ENCODE measurements at places on chromosomes 7 and 10. TPM values are rescaled to one million over a fixed set of nuclear protein-coding genes. Genes with fewer than 3 reads are reported as not detected.

RARRES2 gene
- not detected for total RNA-seq

DNA sequence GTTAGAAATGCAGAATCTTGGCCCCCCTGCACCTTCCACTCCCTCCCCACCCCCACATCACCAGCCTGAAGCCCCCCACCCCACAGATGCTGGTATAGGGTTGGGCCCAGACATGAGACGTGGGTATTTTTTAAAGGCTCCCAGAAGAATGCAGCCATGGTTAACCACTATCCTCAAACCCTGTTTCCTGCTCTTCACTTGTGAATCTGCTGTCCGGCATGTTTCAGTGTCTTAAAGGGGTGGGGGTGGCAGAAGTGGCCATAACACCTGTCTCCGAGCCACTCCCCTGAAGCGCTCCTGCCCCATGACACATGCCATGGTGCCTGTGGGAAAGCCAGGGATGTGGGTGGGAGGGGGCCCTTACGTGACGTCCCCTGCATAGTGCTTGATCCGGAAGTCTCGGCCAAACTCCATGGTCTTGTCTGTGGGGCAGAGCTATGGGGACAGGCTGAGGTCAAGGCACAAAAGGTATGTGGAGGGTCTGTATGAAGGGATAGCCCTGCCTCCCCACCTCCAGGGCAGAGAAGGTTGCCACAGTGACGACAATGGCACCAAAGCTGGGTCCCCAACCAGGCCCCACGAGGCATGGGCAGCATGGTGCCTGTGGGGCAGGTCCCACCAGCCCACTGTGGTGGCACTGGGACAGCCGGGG lies 9.6 kb downstream of the MYO1G start:
- no peak for DNase-seq

DNA sequence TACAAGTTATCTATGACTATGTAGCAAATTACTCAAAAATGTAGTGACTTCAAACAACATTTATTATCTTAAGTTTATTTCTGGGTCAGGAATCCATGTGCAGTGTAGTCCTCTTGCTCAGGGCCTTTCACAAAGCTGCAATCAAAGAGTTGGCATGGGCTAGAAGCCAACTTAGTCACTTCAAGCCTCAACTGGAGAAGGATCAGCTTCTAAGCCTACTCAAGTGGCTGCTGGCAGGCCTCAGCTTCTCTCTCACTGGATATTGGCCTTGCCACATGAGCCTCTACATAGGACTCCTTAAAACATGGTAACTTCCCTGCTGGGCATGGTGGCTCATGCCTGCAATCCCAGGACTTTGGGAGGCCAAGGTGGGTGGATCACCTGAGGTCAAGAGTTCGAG lies 5.0 kb upstream of the NFE2L3 start:
- no peak for DNase-seq

DNA sequence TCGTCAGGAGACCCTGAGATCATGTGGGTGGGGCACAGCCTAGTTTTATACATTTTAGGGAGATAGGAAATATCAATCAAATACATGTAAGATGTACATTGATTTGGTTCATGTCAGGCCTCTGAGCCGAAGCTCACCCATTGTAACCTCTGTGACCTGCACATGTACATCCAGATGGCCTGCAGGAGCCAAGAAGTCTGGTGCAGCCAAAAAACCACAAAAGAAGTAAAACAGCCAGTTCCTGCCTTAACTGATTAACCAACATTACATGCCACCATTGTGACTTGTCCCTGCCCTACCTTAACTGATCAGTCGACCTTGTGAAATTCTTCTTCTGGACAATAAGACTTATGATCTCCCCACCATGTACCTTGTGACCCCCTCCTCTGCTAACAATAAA lies 16.0 kb upstream of the LRRC61 start:
- DNase-seq, result no peak

- no peak for DNase-seq
Observed at GRCh38 chr7:73519867-73520672, 2.0 kb downstream of the BAZ1B start.

- peak; percentile 40 for DNase-seq
Observed at GRCh38 chr7:24981171-24981951, 1.4 kb upstream of the OSBPL3 start.

GBX1 gene
- total RNA-seq, result not detected

DNA sequence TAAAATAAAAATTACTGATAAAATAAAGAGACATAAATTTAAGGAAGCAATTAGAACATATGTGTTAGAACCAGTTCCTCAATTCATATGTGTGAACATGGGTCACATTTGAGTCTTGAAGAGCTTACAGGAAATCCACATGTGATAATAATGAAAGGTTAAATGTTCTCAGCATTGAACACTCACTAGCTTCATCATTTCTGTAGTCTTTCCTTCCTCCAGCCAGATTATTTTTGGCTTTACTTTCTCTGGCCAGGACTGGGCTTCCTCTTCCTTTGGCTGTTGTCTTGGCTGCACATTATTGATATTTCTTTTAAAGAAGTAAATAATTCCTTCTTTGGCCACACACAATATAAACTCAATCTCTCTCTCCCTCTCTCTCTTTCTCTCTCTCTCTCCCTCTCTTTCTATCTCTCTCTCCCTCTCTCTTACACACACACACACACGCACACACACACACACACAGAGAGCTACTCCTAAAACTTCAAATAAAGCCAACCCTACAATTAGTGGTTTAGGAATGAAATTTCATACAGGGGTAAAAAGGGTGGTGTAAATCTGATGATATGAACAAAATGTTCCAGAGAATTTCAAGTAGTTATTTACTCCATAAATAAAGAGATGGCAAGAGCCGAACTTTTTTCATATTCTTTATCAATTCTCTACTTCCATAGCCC lies 171.2 kb downstream of the REEP3 start:
- DNase-seq, result no peak

DNA sequence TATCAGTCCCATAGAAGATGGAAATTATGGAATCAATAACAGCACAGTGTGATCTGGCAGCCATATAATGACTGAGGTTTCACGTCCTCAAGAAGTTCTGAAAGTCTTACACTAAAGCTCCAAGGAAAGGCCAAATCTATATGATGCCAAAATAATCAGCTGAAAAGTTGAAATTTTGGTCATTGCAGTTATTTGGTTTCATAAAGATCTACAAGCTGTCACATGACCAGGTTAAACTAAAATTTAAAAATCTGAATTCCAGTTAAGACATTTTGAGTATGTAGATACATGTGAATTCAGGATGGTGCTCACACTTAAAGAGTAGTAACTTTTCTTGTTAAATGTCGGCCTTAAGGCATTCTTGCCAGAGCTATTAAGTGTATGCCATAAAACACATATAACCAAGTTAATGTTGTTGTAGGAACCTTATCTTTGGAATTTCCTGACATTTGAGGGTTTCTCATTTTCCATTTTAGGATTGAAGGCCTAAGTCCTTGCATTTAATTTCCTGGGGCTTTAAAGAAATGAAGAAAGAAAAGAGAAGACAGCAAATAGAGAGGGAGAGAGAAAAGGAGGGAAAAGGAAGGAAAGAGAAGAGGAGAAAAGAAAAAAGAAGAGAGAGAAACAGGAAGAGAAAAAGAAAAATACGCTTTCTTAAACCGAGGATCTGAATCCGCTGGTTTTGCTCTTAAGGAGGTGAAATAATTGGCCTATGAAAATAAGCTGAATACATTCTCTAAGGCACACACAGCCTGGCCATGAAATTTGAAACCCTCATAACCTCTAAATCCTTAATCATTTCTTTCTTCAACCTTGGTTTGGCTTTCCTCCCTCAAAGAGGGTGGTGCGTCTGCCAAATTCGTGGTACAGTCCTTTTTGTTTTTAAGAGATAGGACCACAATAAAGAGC lies 43.8 kb downstream of the DENND2A start:
- DNase-seq, result no peak

GRCh38 chr7:112726076-112726475 lies 64.1 kb downstream of the TMEM168 start:
- DNase-seq, result no peak

DNA sequence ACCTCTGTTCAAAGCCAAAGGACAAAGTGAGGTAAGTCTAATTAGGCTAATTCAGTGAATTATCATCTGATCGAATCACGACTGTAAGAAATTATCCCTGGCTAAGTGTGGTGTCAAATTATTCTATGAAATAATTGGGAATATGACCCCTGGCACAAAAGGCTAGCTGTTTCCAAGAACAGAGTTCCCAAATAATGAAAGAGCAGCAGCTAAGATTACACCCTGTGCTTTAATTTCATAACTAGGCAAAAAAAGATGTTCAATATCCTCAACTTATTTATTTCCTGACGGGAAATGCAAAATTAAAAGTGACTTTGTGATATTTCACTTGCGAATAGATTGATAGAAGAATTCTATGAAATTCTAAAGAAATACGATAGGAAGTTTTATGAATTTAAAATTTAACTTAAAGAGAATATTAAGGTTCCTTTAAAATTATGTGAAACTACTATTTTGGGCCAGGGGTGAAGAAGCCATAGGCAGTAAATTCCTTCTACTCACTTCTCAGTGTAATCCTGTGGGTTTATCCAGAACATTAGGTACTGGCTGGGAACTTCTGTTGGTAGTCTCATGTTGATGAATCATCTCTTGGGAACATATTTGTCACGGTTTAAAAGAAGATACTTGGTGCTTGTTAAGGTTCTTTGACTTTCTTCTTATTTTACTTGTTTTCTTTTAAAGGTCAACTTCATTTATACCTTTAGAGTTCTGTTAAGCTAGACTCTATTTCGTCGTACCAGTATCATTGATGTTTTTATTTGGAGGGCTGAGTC lies 148.5 kb downstream of the POLR1F start:
- DNase-seq, result no peak

DNA sequence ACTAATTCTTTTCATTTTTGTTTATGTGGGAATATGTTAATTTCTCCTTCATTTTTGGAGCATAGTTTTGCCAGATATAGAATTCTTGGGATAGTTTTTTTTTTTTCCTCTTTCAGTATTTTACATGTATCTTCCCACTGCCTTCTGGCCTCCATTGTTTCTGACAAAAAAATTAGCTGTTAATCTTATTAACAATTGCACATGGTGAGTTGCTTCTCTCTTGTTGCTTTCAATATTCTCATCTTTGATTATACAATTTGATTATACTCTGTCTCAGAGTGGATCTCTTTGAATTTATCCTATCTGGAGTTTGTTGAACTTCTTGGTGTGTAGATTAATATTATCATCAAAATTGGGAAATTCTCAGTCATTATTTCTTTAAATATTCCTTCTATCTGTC lies 41.4 kb upstream of the HABP2 start:
- no peak for DNase-seq

DNA sequence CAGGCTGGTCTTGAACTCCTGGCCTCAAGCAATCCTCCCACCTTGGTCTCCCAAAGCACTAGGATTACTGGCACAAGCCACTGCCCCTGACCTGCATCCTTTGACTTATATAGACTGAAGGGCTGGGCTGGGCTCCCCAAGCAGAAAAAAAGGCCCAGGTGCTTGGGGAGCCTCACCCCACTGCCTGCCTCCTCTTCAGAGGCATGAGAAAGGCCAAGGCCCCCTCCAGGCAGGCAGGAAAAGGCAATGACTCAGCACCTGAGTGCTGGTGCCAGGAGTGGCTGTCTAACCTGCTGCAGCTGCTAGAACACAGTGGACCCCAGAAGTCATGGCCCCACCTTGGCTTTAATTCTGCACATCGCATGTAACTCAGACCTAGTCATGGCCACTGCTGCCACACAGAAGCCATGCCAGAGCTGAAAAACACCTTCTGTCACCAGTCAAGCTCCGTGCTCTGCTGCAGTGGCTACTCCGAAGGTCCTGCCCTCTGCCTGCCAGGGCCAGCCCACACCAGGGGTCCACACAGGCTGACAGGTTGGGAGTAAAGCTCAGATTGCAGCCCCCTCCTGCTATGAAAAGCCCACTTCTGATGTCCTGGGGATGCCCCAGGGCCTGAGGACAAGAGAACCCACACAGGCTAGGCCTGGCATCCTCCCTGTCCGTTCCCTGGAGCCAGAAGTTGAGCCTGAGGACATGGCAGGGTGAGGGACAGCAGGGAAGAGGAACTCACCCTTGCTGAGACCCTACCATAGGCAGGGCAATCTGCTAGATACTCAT lies 48.5 kb downstream of the GRID1 start:
- DNase-seq, result no peak

MSS51 gene
- total RNA-seq, result 6.2 TPM

NPM3 gene
- total RNA-seq, result 11.1 TPM

OR6V1 gene
- not detected for total RNA-seq

DNA sequence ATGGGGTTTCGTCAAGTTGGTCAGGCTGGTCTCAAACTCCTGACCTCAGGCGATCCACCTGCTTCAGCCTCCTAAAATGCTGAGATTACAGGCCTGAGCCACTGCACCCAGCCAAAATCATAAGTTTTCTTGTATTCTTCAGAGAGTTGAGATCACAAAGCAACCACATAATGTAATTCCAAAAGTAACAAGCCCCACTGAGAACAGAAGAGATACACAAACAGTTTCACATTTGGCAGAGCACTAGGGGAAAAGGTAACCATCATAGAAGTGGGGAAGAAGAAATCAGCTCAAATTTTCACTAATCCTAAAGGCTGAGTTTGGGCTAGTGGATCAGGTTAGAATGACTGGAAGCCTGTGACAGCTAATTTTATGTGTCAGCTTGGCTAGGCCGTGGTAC lies 5.4 kb upstream of the CEP41 start:
- no peak for DNase-seq

Measured in CD4-positive, alpha-beta memory T cell (primary cell).